ENCODE measurements at places on chromosomes 7 and 10.

GRCh38 chr7:17041324-17041723 lies 159.5 kb upstream of the AGR3 start:
- DNase-seq, result no peak

- no peak for DNase-seq
These were observed 248.6 kb upstream of the TCERG1L start for GRCh38 chr10:131560166-131560565.

- DNase-seq, result no peak
These were observed 38.0 kb downstream of the GAD2 start for GRCh38 chr10:26254616-26255015.

- no peak for DNase-seq
These were observed 27.2 kb downstream of the NUDCD3 start for GRCh38 chr7:44463169-44463808.

GRCh38 chr7:78326189-78326588 lies 527.6 kb downstream of the PHTF2 start:
- no peak for DNase-seq

GRCh38 chr7:95688931-95689495 lies 83.3 kb upstream of the DYNC1I1 start:
- DNase-seq, result no peak

DNA sequence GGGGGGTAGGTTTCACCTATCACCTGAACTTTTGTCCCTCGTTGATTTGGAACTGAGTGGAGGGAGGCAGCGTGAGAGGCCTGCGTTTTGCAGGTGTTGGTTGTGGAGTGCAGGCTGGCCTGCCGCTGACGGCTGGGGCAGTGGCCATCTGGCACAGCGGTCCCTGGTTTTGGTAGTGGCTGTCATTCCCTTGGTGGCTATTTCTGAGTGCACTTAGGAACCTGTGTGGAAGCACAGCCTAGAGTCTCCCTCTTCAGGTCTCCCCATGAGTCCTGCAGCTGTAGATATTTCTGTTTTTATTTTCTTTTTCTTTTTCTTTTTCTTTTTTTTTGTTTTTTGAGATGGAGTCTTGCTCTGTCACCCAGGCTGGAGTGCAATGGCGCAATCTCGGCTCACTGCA lies 129.2 kb downstream of the CUL2 start:
- DNase-seq, result no peak

DNA sequence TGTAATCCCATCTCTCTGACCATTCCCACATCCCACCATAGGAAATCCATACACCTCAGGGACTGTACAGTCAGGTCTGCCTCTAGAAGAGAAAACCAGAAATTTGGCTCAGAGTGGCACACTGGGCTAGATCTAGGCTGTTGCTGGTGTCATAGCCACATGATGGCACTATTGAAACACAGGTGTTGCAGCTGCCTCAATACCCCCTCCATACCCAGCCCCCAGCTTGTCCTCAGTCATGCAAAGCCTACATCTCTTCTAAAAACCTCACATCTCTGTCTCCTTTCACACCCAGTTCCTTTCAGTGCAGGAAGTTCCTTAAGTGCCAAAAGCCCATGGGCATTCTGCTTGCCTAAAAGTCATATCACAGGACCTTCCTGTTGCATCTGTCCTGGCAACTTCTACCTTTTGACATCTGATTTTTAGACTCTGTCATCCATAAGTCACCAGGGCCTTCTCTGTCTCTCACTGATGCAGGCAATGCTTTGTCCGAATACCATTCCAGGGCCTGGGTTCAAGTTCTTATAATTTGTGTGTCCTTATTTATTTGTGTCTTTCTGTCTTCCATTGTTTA lies 27.0 kb upstream of the HIBADH start:
- peak; percentile 7 for DNase-seq

DNA sequence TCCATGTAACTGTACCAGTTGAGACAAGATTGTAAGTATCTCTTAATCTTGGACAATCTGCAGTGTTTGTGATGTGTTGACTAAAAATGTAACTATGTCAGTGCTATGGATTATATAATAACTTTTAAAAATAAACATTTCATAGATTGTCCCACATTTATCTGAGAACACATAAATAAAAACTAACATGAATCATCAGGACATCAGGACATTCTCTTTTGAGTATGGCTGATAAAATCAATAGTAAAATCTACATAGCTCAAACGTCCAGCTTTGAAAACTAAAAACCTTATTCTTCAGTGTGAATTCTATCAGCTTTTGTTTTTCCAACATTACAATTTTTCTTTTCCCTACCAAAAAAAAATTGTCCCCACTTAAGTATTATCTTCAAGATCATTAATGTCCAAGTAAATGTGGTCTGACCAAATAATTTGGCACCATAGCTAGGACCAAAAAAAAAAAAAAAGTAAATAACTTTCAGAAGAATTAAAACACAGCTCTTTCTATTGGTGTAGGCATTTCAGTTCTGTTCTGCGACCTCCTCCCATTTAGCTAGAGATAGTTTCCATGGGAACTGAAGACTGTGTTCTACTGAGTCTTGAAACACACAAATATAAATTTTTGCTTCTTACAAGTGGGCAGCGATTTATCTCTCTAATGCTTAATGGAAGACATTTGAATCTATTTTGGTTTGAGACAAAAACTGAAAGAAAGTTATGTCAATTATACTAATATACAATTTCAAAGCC lies 123.0 kb upstream of the SGCE start:
- no peak for DNase-seq

- no peak for DNase-seq
These were observed 5.5 kb downstream of the ZNF503 start for GRCh38 chr10:75395932-75396630.

DNA sequence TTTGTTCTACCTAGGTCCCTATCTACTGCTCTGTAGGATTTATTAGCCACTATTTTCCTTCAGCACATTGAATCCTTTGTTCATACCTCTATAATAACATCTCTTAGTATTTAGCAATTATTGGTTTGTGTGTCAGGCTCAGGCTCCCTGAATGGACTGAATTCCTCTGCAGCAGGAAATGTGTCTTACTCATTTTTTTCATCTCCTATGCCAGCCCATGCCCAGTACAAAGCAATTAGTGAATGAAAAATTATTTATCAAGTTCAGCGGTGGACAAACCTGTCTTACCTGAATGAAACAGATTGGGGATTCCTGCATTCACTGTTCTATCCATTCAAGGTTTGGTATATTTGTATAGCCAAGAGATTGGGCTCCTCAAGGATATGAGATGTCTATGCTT lies 53.7 kb downstream of the C1GALT1 start:
- DNase-seq, result no peak

DNA sequence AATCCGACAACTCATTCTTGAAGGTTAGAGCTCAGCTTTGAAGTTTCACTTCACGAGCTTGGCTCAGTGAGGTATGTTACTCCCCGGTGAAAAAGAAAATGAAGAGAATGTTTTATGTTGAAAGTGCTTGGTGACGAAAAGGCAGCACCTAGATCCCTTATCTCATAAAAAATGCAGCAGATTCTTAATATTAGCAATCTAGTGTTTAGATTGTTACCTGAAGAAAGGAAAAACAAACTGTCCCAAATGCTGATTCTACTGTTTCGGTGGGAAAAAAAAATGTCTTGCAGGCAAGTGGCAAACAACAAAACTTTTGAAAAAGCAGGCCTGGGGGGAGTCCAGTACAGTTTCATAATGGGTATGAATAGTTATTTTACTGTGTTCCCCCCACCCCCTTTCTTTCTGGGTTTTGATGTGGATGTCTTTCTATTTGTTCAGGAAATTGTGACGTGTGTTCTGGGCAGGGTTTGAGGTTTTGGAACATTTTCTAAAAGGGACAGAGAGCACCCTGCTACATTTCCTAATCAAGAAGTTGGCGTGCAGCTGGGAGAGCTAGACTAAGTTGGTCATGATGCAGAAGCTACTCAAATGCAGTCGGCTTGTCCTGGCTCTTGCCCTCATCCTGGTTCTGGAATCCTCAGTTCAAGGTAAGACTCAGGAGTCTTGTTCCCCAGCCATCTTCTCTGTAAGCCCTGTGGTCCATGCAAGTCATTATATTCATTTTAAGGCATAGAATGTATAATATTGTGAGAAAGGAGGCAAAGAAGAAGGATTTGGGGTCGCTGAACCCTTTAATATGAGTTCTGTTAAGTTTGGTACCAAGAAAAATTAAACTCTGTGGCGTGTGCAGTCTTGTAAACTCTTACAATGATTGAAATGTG lies at the start of gene SRGN:
Gene SRGN, plus strand, starts transcription at position 514 of the 881 bp plus-strand sequence. Its CDS starts 55 bp downstream, at position 569.
- peak; percentile 69 for DNase-seq

- no peak for DNase-seq
These were observed 32.0 kb downstream of the ZMIZ1 start for GRCh38 chr10:79100771-79101170.

GRCh38 chr10:1468811-1469210 lies 268.5 kb downstream of the ADARB2 start:
- no peak for DNase-seq

DNA sequence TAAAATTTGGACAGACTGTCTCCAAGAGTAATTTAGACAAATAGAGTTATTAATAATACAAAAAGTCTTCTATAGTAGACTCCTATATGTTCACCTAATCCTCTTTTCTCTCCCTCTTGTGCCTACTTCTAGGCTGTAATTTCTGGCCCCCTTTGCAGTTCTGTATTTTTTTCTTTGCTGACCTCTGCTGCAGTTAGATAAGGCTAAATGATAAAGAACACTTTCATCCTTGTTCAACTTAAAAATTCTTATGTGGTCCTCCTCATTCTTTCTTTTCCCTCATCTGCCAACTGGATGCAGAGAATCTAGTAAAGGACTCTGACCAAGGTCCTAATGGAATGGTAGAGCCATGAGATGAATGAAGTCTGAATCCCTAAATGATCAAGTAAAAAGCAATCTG lies 20.1 kb downstream of the GLCCI1 start:
- no peak for DNase-seq

- DNase-seq, result no peak
These were observed 4.6 kb upstream of the ZNF22 start for GRCh38 chr10:44995914-44996669.

GRCh38 chr10:75864717-75865116 lies 433.3 kb downstream of the LRMDA start:
- DNase-seq, result no peak

DNA sequence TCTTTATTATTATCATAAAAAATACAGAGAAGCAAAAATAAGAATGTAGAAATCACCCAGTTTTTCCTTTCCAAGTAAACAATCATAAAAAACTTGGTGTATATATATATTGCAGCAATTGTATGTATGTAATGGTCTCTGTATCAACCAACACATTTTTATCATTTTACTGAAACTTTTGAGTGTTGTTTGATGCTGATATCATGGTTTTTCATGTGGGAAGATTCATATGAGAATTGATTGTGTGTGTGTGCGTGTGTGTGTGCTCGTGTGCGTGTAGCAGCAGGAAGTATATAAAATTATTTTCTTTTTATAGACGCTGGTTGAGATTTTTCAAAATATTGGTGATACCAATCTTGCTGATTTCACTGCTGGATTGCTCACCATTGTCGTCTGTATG lies 22.3 kb downstream of the SLC26A4 start:
- DNase-seq, result no peak

DNA sequence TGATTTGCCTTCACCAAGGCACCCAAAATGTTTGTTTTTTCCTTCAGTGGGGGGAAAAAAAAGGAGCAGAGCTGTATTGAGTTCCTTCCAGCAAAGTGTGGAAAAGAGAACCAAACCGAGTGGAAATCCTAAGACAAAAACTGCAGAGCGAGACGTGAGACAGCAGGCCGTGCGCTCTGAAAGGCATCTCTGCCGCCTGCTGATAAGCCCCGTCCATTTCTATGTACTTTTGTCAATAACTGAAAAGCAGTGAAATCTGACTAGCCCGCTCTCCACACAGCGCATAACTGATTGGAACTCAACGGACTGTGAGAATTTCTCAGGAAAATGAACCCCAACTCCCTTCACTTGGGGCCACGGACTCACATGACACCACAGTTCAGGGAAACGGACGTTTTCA lies 83.2 kb downstream of the COBL start:
- no peak for DNase-seq

DNA sequence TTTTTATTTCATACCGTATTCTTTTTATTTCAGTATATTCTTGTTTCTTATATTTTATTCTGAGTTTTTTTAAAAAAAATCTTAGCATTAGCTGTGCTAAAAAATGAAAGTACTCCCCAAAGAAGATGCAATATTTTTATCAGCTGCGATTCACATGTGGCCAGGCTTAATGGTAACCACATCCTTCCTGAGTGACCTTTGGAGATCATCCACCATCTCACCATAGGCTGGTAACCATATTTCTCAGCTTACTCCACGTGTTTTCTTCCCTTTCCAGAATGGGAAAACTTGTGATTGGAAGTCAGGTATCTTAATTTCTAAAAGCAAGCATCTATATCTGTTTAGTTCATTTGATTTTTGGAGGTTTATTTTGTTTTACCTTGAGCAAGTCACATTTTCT lies 18.8 kb upstream of the LIPM start:
- DNase-seq, result no peak

DNA sequence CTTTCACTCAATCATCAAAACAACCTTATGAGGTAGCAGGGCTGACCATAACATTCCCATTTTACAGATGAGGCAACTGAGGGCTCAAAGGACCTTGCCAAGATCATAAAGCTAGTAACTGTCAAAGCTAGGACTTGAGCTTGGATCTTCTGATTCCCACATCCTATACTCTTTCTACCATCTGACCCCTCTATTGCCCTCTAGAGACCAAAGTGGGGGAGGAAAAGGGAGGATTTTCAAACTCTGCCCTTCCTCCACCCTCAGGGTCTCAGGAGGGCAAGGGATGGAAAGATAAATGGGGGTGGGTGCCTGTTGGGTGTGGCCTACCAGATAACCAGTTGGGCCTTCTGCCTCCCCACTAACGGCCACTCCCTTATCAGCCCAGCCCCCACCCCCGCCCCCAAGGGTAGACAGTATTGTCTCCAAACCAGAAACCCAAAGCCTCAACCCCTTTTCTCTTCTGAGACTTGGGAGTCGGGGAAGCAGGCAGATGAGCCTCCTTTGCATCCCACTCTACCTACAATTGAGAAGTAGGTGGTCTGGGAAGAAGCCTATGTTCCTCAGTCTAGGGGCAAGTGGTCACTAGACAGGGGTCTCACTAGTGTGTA lies 7.9 kb downstream of the LDB1 start:
- no peak for DNase-seq

- no peak for DNase-seq
These were observed 129.8 kb downstream of the CUBN start for GRCh38 chr10:16999665-17000451.

DNA sequence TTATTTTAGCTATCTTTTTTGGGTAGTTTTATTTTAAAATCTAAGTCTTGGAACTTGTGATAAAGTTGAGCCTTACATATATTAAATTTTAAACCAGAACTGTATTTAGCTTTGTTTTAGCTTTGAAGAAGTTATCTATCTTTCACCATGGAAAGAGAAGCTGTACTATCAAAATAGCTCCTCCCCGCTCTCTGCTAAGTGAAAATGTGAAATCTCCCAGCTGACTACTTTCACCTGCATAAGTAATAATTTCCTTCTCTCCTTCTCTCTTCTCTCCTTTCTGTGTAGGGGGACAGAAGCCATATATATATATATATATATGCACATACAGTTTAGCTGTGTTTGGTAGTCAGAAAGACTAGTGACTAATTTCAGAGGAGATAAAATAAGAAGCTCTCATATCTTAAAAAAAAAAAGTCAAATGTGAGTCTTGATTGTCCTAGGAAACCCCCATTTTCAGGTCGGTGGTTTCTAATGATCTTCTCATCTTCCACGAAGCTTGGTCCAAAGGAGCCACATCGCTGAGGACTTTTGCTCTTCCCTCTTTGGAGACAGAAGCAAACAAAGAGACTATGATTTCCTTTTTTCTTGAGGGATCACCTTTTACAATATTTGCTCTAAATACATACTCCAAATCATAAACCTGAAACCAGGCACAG lies 30.6 kb upstream of the GDI2 start:
- no peak for DNase-seq

GRCh38 chr7:138892006-138892630 lies 89.1 kb downstream of the KIAA1549 start:
- no peak for DNase-seq
